A549 treated with ZK216348 at 1 μM for 4 hours (cell line): ENCODE measurements at places on chromosomes 7 and 10. TPM values are rescaled to one million over a fixed set of nuclear protein-coding genes. Genes with fewer than 3 reads are reported as not detected.

Gene MKX
- total RNA-seq, result not detected in 5 replicates

Gene EFCAB10
- 1.7 to 5.2 TPM (median 2.5 TPM) in 5 replicates for total RNA-seq

Gene FBXO24
- total RNA-seq, result 0.07 to 0.40 TPM (median 0.15 TPM) in 3 of 5 replicates, not detected in the others

Gene INSYN2A
- 1.1 to 2.1 TPM (median 1.7 TPM) in 5 replicates for total RNA-seq

Gene NUTM2E
- total RNA-seq, result 0.25 to 0.90 TPM (median 0.31 TPM) in 5 replicates

Gene RBP3
- not detected in 5 replicates for total RNA-seq

Gene NRAP
- not detected in 5 replicates for total RNA-seq

Gene EGR2
- total RNA-seq, result 0.26 to 0.54 TPM (median 0.43 TPM) in 5 replicates

Gene FAM180A
- not detected in 5 replicates for total RNA-seq

Gene GIMAP4
- not detected in 5 replicates for total RNA-seq

Gene LIPF
- not detected in 5 replicates for total RNA-seq

Gene ADIRF
- total RNA-seq, result not detected in 5 replicates

Gene GPR15LG
- not detected in 5 replicates for total RNA-seq

Gene PPIA
- 4,787 to 5,492 TPM (median 5,165 TPM) in 5 replicates for total RNA-seq

Gene DLG5
- total RNA-seq, result 24.7 to 39.8 TPM (median 34.3 TPM) in 5 replicates

Gene DYNC1I1
- not detected in 5 replicates for total RNA-seq

Gene KLF14
- total RNA-seq, result not detected in 5 replicates

Gene VENTX
- not detected in 5 replicates for total RNA-seq

Gene RNF148
- not detected in 5 replicates for total RNA-seq

Gene SFTPA1
- not detected in 5 replicates for total RNA-seq

Gene SPDYE8
- total RNA-seq, result not detected in 5 replicates

Gene ZNF485
- 1.4 to 2.4 TPM (median 1.8 TPM) in 5 replicates for total RNA-seq

Gene ITPRID1
- total RNA-seq, result not detected in 5 replicates

Gene NOS3
- 0.07 to 1.0 TPM (median 0.46 TPM) in 5 replicates for total RNA-seq

Gene SPDYE2B
- total RNA-seq, result not detected in 5 replicates

Gene FAM131B
- 0.20 to 0.62 TPM (median 0.46 TPM) in 5 replicates for total RNA-seq

Gene ZNF800
- total RNA-seq, result 8.3 to 12.2 TPM (median 10.9 TPM) in 5 replicates

Gene KRIT1
- 23.3 to 28.4 TPM (median 26.7 TPM) in 5 replicates for total RNA-seq

Gene POU6F2
- not detected in 5 replicates for total RNA-seq
